H9 (cell line): ENCODE measurements at places on chromosomes 6 and 20.

GRCh38 chr6:170176136-170176897 lies 114.6 kb downstream of the DLL1 start:
- DNase-seq = no peak

DNA sequence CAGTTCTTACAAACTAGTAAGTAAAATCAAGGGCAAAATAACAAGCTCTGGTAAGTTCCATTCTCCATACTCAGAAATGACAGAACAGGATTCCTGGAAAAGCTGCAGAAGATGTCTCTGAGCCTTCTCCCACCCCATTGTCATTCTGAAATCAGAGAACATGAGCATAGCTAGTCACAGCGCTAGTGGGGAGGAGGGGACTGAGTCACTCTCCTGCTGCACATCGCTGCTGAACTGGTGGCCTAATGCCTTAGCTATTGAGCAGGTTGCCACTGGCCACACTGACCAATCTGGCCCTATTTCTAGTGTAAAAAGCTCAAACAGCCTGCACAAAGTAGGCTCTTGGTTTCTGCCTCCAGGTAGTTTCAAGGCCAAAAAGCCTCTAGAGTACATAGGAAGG lies 26.1 kb upstream of the RIPPLY2 start:
- no peak for DNase-seq

DNA sequence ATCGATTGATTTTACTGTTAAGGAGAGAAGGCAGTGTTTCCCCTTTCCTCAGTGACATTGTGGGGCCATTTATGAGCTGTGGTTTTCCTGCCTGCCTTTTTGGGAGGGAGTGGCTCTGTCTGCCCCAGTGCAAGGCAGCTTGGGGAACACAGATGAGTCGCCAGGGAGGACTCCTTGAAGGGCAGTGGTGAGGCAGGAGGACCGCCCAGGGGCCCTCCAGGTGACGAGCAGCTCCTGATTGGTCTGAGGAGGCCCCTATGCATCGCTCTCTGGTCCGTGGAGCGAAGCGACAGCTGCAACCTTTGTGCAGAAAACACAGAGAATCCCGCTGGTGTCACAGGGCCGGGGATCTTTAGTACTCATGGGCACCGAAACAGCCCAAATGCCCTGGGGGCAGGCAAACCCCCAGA lies 100.3 kb downstream of the TMEM242 start:
- DNase-seq = no peak

- DNase-seq = no peak
Observed at GRCh38 chr20:11132819-11133415, 459.1 kb upstream of the JAG1 start.

GRCh38 chr6:67779876-67780275 lies 855.2 kb upstream of the ADGRB3 start:
- DNase-seq = no peak

DNA sequence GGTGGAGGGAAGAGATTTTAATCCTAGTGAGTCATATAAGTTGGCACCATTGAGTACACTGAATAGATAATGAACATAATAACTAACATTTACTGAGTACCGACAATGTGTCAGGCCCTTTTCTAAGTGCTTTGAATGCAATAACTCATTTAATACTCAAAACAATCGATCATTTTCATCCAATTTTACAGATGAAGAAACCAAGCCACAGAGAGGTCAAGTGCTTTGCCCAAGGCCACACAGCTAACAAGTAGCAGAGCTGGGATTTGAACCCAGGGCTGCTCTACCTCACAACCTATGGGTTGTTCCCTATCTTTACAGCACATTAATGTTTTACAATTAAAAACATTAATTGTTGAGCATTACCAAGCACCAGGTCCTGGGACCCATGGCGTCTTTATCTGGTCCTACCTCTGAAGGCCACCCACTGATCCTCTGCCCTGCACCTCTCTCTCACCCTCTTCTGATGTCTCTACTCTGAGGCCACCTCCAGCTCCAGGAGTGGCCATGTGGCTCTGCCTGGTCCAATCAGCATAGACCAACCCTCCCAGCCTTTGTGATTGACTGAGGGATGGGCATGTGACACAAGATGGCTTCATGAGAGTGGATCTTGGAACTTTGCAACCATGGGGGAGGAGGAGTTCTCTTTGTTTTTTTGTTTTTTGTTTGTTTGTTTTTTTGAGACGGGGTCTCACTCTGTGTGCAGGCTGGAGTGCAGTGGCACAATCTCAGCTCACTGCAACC lies 83.9 kb downstream of the KCNB1 start:
- DNase-seq = no peak

DNA sequence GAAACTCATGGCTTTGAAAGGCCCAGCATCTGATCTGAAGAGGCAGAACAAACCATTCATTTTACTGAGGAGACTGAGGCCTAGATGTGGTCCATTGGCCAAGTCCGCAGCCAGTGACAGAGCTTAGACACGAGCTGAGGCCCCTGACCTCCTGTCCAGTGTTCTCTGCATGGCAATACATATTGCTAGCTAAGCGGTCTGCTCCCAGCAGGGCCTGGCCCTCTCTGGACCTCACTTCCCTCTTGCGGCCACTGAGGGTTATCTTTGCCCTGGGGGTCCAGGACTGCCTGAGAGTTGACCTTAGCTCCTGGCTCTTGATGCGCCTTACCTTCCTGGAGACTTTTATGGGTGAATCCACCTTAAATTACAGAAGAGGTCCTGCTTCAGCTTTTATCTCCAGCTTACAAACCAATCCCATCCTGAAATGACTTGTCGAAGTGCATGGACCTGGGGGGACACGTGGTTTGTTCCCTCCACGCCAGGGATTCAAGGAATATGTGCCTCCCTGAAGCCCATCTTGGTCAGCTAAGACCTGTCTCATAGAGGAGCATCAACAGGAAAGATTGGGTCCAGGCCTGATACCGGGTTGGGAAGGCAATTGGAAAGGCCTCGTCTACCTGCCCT lies 75.6 kb downstream of the CNBD2 start:
- DNase-seq = no peak

GRCh38 chr20:23214903-23215302 lies 128.8 kb upstream of the CD93 start:
- DNase-seq = no peak

DNA sequence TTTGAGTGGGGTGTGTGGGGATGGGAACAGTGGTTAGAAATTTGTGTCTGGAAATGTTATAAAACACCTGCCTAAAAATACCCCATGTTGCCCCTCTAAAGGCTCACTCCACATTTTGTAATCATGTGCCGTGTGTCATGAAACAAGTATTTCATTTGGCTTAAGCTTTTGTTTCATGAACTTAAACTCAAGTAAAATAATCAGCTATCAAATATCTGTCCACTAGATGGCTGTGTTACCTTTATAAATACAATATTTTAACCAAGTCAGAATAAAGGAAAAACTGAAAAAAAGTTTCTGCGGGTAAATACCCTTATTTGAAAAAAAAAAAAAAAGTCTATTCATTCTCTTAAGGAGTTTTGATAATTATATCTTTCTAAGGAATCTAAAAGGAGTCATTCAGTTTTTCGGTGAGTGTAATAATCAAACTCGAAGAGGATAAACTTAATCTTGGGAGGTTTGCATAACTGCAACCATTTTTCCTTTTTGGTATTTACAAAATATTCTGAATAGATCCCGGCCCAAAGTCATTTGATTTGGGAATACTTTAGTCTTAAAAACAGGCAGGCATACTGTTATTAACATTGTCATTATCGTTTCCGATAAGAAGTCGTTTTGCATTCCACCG lies 29.9 kb upstream of the MTRF1L start:
- no peak for DNase-seq

GRCh38 chr6:167782698-167783517 lies 43.8 kb upstream of the AFDN start:
- no peak for DNase-seq

DNA sequence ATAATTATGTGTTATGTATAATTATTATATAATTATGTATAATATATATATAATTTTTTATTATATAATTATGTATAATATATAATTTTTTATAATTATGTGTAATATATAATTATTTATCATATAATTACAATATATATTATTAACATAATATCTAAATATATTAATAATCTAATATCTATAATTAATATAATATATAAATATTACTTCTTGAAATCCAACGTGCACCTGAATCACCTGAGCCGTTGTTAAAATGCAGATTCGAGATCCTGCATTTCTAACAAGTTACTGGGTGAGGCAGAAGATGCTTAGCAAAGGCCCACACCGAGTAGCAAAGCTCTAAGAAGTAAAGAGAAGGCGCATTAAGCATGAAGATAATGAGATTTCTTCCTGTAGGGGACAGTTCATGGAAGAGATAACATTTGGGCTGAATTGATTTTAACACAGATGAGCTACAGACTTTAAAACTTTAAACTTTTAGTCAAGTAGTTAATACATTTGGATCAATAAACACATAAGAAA lies 406.4 kb upstream of the PLCB4 start:
- no peak for DNase-seq
